Left cardiac atrium (tissue), 4 donors: ENCODE measurements at places on chromosomes 7 and 10. TPM values are rescaled to one million over a fixed set of nuclear protein-coding genes. Genes with fewer than 3 reads are reported as not detected.

PRPS1L1 gene
- not detected for total RNA-seq

DNA sequence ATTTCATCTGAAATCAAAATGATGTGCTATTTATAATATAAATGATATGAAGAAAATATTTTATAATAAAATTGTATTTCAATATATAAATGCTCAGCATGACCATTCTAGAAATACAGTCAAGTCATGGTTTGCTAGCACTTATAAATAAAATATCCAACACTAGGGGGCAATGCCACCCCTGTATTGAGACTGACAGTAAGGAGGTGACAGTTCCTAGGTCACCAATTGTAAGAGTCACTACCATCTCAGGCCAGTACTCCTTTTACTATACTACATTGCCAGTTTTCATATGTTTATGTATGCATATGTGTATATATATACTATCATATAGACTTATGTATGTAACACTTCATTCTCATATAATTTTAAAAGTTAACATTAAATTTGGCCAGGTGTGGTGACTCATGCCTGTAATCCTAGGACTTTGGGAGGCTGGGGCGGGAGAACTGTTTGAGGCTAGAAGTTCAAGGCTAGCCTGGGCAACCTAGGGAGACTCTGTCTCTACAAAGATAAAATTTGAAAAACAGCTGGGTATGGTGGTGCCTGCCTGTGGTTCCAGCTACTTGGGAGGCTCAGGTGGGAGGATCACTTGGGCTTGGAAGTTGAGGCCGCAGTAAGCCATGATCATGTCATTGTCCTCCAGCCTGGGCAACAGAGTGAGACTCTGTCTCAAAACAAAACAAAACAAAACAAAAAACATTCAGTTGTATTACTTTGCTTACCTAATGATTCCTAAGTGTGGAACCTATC, 2.4 kb upstream of the CNOT4 start:
- no peak for DNase-seq

EGR2 gene
- total RNA-seq = 2.3 TPM

GRCh38 chr7:91085175-91085574, 179.1 kb upstream of the FZD1 start:
- no peak for DNase-seq

DNA sequence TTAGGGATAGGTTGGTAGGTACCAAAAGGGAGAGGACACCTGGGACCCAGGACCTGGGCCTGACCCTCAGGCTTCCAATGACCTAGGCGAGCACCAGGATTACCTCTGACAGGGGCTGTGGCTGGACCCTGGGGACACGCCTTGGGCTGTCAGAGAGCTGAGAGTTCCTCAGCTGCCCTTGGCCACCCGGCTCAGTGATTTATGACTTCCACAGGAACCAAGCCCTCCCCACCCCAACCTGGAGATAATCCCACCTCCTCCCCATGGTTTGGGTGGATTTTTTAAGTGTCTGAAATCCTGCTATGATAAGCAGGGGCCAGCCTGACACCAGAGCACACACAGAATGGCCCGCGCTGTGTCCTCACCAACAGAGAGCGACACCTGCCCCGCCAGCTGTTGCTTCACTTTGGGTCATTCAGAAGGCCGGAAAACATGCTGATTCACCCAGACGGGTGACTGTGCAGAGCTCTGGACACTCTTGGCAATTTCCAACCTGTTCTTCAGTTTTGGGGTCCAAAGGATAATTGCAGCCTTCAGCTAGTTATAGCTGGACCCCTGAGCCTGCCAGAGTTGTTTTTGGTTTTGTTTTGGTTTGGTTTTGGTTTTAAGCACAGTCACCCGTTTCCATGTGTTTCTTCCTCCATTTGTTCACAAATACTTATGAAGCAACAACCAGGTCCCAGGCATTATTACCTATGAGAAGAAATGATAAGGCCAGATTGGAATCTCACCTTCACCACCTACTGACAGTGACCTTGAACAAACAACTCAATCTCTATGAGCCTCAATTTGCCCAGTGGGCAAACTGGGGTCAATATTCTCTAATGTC, 78.2 kb downstream of the RAB11FIP2 start:
- no peak for DNase-seq

DNA sequence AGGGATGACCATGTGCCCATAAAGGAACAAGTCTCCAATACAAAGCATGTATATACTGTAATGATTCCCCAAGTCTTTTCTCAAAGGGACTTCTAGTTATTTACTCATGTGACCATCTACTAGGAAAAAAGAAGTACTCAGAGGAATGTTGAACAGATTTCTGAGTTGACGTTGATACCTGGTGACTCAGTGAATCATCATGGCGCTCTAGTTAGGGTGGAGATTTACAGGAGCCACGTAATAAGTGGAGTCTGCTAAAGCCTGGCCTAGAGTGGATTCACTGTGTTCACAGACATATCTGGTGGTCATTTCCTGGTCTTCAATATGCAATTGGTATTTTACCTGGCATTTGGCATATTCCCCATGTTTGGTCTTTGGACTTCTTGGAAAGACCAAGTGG, 302.2 kb upstream of the CACNA2D1 start:
- DNase-seq = no peak

DNA sequence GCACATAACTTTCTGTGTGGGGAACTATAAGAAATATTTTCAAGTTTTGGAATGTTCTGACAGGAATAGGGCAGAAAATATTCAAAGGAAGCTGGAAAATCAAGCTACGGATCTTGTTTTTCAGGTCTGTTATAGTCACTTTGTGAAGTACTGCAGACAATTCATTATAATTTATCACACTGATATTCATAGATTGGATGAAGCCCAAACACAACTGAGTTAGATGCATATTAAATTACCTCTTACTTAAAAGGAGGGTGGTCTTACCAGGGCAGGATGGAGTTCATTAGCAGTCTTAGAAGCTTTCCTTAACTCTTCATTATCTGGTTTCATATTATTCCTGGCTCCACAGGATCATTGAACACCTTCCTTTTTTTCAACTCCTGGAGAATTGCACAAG, 242.3 kb downstream of the DYNC1I1 start:
- no peak for DNase-seq
